ENCODE measurements at places on chromosomes 7 and 10.

GRCh38 chr10:34766811-34767494 is 48.1 kb downstream of the PARD3 start:
- no peak for DNase-seq

GRCh38 chr7:154096-154799 is 38.1 kb upstream of the FAM20C start:
- DNase-seq: no peak

DNA sequence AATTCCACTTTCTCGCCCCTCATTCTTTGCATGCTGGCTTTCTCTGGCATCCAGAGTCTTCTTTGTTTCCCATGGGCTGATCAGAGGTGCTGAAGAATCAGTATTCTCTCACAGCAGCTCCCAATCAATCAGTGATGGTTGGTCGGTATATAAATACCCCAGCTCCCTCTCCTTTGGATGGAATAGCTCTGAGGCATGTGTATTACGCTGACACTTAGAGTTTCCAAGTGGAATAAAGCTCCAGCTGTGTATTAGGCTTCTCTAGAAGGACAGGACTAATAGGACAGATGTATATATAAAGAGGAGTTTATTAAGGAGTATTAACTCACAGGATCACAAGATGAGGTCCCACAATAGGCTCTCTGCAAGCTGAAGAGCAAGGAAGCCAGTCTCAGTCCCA is 218.3 kb upstream of the GRB10 start:
- no peak for DNase-seq

GRCh38 chr10:133225707-133226191 is 4.3 kb upstream of the UTF1 start:
- DNase-seq: no peak

- DNase-seq: peak; percentile 81
Observed at GRCh38 chr7:111229916-111230315, 139.0 kb downstream of the LRRN3 start.

DNA sequence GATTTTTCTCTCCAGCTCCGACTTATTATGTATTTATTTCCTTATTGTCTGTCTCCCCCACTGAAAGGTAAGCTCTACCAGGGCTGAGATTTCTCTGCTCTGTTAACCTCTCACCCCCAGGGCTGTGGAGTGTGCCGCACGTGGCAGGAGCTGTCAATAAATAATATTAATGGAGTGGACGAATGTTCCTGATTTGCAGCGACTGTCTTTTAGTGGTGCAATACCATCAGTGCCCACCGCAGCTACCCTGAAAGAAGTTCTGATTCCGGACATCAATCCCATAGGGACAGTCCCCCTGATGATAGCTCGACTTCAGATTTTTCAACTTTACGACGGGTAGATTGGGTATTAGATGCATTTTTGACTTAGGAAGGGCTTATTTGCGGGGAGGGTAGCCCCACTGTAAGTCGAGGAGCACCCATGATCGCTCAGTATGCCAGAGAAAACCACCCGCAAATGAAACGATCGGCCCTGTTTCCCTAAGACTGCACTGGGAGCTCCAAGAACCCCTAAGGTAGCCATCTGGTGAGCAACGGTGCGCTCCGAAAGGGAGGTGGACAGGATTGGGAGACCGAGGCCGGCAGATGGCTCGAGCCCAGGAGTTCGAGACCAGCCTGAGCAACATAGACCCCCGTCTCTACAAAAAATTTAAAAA is 986 bp upstream of the PPP2R2D start:
- no peak for DNase-seq

GRCh38 chr7:31202801-31203200 is 137.7 kb downstream of the NEUROD6 start:
- no peak for DNase-seq

DNA sequence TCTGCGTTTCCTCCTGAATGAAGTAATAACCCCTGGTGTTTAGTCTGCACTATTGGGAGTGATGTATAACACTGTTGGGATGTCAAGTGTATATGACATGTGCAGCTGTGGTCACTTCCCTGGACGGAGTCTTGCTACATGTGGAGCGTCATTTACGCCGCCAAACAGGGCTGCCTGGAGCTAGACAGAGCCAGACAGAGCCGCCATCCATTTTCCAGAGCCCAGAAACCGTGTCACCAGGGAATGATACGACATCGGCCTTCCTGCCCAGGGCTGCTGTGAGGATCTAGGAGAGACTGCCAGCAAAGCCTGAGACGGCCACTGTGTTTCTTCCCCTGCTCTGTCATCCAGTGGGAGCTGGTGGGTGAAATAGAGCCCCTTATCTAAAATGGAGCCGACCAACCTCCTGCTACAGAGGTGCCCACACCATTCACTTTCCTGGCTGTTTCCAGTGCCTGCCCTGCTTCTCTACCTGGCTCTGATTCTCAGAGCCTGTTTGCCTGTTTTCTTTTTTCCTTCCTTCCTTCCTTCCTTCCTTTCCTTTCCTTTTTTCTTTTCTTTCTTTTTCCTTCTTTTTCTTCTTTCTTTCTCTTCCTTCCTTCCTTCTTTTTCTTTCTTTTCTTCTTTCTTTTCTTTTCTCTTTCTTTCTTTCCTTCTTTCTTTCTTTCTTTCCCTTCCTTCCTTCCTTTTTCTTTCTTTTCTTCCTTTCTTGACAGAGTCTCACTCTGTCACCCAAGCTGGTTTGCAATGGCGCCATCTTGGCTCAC is 13.3 kb upstream of the FGFR2 start:
- no peak for DNase-seq

DNA sequence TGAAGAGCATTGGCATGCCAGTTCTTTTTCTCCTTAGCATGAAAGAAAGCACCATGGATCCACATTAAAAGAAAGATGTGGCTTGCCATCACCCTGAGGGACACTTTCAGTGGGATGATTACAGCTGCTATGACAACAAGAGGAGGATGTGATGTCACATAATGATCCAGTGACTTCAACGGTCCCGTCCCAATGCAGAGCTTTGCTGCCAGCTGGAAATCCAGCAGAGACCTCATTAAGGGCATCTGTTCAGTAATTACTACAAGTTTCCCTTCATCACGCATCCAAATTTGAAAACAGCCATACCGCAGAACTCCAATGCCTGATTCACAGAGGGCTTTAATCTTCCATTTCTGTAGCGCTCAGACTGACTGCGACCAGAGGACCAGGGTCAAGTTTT is 206.6 kb downstream of the LSM5 start:
- no peak for DNase-seq

DNA sequence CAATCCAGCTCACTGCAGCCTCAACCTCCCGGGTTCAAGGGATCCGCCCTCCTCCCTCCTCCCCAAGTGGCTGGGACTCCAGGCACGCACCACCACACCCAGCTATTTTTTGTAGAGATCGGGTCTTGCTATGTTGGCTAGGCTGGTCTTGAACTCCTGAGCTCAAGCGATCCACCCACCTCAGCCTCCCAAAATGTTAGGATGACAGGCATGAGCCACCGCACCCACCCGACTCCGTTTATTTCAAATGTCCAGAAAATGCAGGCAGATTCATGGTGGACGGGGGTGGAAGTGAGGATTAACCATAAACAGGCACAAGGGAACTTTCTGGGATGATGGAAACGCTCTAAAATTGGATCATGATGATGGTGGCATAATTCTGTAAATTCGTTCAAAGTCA is 84.5 kb upstream of the DNAAF5 start:
- no peak for DNase-seq

DNA sequence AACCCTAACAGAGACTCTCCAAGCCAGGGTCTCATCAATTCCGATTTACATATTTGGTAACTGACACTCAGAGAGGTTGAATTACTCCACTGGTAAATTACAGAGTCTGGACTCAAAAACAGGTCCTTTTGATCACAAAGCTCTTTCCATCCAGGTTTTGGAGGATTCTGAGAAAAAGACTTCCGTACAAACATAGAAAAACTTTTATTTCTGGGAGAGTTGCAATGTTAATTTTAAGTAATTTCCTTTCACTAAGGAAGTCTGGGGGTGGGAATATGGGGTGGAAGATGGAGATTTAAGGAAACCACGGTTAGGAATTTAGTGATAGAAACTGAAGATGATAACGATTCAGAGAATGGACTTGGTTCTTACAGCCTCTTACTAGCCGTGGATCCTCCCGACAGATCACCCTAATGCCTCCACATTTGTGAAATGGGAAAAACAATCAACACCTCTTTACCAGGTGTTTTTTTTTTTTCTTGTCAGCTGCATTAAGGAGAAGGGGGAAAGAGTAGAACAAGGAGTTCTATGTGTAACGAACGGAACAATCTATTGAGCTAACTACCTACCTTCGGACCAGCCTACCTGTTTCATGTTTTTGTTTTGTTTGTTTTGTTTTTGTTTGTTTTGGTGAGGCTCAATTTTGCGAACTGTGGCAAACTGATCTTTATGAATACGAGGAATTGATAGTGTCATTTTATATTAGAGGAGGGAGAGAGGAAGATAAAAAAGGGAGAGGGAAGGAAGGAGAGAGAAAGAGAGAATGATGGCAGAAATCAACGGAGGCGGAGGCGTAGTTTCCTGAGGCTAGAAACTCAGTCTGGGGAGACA is 1.7 kb upstream of the RBM20 start:
- no peak for DNase-seq

DNA sequence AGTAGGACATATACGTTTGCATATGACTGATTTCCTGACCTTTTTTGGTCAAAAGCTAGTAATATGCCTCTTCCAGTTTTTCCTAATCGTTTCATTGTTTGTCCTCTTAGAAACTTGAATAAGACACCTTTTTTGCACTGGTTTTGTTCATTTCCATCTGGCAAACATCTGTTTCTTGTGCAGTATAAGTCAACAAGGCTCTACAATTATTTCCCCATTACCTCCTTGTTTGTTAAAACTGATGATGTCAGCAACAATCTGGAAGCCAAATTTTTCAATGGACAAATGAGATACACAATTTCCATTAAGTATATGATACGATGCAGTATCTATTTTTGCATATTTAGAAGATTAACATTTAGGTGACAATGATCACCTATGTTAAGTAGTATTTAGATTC is 148.8 kb downstream of the NRBF2 start:
- DNase-seq: peak; percentile 83

GRCh38 chr7:151925446-151926335 is 30.6 kb upstream of the GALNTL5 start:
- no peak for DNase-seq

GRCh38 chr7:128881458-128882125 is 18.9 kb downstream of the ATP6V1F start:
- DNase-seq: no peak

GRCh38 chr7:18962031-18962430 is 155.4 kb downstream of the TWIST1 start:
- peak; percentile 8 for DNase-seq

DNA sequence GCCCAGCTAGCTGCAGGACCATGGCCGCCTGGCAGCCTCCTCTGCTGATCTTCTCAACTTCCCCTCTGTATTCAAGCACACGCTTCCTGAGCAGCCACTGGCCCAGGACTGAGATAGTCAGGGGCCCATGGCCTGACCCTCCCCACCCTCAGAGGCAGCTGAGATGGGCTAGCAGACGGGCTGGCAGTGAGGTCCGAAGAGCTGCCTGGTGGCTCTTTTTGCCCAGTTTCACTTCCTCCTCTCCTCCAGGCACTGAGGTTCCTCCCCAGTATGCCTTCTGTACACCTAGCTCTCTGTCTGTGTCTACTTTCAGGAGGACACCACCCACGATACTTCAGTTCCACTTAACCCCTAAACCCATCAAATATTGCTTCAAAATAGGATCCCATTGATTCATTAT is 395.6 kb downstream of the TNS3 start:
- no peak for DNase-seq

- no peak for DNase-seq
Observed at GRCh38 chr10:43731486-43731885, 82.8 kb upstream of the ZNF32 start.

- peak; percentile 21 for DNase-seq
Observed at GRCh38 chr7:23955145-23955544, 245.1 kb downstream of the STK31 start.

DNA sequence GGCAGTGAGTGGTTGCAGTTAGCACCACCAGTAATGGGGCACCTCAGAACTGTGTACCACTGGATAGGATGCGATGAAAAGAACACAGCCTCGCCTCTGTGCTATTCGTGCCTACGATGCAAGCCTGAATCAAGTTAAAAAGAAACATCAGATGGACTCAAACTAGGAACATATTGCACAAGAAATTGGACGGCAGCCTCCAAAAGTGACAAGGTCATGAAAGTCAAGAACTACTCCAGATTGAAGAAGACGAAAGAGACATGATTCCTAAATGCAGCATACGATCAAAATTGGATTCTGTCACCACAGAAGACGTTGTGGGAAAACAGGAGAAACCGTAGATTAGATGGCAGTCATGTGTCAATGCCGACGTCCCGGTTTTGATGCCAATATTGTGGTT is 648.1 kb upstream of the FOXK1 start:
- no peak for DNase-seq

- DNase-seq: no peak
Observed at GRCh38 chr7:80224415-80224814, 89.8 kb downstream of the GNAI1 start.

DNA sequence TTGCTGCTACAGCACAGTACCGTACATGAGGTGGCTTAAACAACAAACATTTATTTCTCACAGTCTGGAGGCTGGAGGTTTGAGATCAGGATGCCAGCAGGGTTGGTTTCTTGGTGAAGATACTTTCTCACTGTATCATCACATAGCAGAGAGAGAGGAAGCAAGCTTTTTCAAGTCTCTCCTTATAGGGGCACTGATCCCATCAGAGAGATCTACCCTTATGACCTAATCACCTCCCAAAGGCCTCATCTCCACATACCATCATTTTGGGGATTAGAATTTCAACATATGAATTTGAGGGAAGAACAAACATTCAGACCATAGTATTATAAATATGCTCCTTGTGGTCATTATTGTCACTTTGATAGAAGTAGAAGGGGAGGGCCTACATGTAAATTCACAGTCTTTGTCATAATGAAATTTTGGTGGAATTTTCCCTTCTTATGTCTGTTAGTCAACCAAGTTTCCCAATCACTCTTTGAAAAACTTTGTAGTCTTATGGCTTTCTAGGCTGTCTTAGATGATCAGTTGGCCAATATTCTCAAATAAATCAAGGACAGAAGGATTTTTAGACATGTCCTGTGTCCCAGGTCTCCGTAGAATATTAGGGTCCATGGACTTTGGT is 606.2 kb downstream of the LRMDA start:
- peak; percentile 89 for DNase-seq

DNA sequence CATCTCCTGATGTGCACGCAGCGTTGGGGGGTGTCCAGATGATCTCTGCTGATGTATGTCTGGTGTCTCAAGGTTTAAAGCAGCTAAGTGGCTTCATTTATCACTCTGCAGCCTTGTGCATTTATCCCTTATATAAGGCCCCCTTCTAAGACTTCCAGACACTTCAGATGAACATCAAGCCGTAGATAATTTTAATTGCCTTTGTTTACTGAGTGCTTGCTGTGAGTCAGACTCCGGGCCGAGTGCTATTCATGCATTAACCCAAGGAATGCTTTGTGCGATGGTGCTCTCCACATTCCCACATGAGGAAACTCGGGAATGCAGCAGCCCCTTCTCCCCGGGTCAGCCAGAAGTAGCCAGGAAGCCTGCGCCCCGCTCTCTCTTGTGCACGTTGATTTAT is 328.6 kb upstream of the COBL start:
- no peak for DNase-seq

Data from AG10803 (cell line).